ENCODE measurements at places on chromosomes 7 and 10.
A peak's percentile ranks its signal among the peaks of the same experiment; 100 is the strongest.

DNA sequence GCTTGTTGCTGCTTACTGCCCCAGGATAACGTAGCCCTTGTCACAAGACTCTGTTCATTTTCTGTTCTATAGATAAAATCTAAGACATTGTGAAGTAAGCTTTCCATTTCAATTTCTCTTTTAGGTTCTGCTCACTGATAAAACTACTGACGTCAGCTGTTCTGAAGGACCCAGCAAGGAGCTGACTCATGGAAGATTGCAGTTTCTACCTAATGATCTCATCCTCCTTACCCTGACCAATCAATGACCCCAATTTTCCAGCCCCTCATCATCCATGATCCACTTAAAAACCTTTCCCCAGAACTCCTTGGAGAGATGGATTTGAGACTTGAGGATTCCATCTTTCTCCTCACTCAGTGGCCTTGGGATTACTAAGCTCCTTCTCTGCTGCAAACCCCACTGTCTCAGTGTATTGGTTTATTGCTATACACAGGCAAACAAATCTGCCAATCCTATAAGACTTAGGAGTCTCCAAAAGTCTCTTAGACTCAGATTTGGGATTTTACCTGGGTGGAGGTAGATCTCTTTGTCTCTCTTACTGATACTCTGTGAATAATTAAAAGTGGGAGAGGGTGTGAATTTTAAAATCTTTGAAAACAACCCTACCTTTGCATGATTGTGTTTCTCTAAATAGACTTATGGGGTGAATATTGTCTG lies 109.2 kb upstream of the TRIM24 start:
- no peak for DNase-seq

DNA sequence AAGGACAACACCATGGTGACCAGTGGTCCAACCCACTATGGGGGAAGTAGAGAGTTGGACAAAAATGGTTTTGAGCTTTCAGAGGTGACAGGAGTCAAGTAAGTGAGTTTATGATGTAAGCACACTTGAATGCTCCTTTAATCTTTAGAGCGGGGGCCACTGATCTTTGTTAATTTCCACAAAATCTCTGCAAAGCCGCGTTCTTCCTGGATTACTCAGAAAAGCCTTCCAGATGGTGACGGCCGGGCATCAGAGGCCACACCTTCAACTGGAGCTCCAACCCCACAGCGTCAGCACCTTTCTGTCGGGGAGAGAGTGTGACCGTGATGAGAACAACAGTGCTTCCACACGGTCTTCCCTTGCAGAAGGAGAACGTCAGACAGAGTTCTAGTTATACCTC lies 35.2 kb upstream of the KLF6 start:
- no peak for DNase-seq

GRCh38 chr10:99303899-99304861 lies 25.0 kb upstream of the CNNM1 start:
- DNase-seq = no peak

GRCh38 chr7:65438598-65438997 lies 64.9 kb downstream of the ZNF92 start:
- DNase-seq = peak; percentile 37

GRCh38 chr10:120953897-120954296 lies 102.7 kb downstream of the WDR11 start:
- DNase-seq = no peak

GRCh38 chr10:10353326-10353868 lies 664.3 kb upstream of the CELF2 start:
- DNase-seq = no peak

GRCh38 chr10:69073026-69073425 lies 14.9 kb upstream of the SRGN start:
- no peak for DNase-seq

DNA sequence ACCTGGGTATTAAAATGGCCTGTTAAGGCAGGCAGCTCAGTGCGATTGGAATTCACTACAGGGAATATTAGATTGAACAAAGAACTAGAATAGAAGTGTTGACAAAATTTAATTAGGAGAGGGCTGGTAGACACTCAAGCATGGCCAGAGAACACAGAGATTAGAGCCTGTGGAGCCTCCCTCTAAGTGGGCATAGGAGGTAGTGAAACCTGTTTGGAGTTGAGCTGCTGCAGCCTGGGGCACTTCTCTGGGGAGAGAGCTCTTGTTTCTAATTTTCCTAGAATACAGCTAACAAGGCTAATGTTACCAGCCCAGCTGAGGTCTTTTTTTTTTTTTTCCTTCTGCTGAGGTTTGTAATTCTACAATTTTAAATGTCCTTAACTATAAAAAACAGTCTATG lies 46.4 kb downstream of the TMEM168 start:
- no peak for DNase-seq

DNA sequence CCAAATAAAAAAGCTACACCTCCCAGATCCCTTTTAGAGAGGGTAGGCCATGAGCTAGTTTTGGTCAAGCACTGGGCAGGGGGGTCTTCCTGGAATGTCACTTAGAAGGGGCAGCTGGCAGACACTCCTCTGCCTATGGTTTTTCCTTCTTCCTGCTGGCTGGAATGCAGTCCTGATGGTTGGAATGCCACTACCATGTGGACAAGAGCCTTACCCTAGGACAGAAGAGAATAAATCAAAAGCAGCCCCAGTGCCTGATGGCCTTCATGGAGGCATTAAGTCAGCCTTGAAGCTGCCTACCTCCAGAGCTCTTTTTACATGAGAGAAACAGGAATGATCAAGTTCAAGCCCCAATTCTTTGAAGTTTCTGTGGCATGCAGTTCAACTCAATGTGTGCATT lies 43.5 kb upstream of the SORBS1 start:
- DNase-seq = no peak

GRCh38 chr10:100934084-100934659 lies 21.4 kb downstream of the SLF2 start:
- DNase-seq = no peak

GRCh38 chr10:48446785-48447184 lies 140.3 kb downstream of the MAPK8 start:
- DNase-seq = no peak

GRCh38 chr7:17362439-17363105 lies 64.1 kb downstream of the AHR start:
- DNase-seq = no peak

- DNase-seq = no peak
Observed at GRCh38 chr10:96352582-96352981, 6.2 kb downstream of the OPALIN start.

DNA sequence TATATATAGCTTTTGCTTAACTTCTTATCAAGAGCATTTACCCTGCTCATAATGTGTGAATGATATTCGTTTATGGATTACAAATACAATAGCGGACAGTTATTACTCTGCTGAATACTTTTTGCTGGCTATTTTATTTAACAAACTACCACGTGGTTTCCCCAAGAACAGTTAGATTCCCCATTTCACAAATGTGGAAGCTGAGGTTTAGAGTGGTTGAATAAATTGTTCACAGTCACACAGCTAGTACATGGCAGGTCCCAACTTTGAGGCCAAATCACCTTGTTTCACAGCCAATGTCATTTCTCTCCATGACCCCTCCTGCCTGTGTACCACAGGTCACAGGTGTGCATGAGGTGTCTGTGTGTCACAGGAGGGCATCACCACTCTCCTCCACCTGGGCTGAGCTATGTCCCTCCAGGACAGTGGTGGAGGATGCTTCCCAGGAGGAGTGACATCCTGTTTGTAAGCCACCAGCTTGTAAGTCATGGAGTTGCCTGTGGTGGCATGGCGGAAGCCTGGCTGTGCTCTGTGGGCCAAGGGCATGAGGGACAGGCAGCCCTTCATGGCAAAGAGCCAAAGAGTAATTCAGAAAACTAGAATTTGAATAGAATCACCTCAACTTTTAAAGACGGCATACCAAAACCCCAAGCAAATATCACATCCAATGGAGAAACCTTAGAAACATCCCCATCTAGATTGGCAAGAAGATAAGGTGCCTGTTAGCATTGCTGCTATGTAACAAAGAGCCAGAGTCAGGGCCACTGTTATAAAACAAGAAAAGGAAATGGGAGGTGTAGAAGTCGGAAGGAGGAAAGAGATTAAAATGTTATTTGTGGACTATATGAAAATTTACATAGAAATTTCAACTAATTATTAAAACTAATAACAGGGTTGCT lies 51.9 kb downstream of the AOC1 start:
- DNase-seq = no peak

DNA sequence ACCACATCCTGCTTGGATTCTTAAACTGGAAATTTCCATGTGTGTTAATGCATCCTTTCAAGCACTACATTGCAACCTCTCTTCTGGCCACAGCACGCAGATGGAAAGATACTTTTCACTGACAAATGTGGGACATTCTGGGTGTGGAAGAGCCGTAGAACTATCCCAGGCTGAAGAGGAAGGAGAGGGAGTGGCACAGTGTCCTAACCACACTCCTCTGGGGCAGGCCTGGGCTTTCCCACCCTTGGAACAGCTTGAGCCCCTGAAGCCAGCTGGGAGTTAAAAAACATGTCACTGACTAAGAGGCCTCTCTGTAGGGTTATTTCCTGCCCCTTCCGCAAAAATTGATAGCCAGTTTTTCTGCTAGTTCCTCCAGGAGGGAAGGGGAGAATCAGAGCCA lies 34.0 kb upstream of the DNMBP start:
- DNase-seq = no peak

GRCh38 chr10:43201545-43202131 lies 63.4 kb downstream of the CSGALNACT2 start:
- no peak for DNase-seq

GRCh38 chr7:130127821-130128317 lies 57.5 kb downstream of the KLHDC10 start:
- DNase-seq = no peak

DNA sequence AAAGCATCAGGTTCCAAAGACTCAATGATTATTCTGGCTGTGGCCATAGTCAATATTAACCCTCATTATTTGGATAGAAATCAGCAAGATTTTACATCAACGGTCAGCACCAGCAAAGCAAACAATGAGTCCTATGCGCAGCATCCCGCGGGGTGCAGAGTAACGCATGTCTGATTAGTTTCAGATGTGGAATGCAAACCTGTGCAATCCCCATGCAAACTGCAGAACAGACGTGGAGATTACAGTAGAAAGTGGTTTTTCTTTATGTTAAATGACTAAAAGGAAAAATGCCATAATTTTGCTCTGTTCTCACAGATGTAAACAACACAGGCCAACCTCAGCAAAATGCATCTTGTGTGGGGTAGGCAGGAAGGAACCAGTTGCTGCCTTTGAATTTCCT lies 258.1 kb upstream of the GRB10 start:
- no peak for DNase-seq

DNA sequence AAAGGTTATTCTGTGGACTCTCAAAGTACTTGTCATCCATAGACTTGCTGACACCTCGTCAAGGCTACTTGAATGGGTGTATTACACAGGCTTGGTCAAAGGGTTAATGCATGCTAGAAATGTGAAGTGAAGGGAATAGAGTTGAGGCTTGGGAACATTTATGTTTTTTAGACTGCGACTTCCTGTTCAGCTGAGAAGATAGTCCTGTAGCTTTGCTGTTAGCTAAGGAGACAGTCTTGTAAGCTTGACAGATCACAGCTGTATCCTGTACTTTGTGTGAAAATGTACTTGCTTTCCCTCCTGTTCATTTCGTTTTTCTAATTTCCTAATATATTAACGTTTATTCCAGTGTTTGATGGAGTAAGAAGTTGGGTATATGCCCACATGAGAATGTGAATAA lies 52.1 kb downstream of the ADD3 start:
- DNase-seq = no peak

- DNase-seq = no peak
Observed at GRCh38 chr7:129225931-129226572, 1.2 kb downstream of the AHCYL2 start.

DNA sequence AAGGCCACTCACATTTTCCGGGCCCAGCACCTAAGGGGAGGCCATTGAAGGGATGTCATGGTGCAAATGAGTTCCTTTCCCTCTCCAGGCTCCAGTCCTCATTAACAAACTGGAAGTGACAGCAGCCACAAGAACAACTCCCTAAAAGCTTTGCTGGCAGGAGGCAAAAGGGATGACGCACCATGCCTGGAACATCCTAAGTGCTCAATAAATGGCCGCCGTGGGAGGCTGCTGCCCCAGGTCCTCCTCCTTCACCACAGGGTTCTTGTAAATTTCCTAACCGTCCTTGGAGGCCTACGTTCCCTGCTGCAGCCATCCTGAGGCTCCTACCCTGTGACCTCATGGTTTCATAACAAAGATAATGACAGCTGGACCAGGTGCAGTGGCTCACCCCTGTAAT lies 41.3 kb upstream of the CAMK1D start:
- DNase-seq = no peak

DNA sequence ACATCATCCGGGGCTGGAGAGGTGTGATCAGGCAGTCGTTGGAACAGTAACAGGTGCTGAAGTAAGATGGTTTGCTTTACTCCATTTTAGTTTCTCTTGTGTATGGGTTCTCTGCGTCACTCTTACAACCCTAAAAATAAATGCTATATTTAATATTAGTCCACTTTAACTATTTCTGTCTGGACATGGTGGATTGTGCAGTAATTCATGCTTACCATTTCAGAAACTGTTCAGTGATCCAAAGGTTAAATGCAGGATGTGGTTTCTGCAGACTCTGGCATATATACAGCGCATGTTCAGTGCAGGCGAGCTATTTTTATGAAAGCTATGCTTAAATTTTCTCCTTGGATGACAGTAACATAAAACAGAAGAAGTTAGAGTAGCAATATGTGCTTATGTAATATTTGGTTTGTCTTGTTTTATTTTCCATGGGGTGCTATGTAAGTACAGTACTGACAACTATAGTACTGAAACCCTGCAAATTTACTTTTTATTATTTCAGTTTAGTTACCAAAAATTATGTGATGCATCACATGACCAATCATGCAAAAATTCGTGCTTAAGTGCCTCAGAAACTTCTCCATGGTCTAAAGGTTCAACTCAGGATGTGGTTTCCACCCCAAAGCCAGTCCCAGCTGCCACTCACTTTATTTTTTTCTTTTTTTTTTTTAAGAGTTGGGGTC lies 46.6 kb upstream of the GRID1 start:
- no peak for DNase-seq

DNA sequence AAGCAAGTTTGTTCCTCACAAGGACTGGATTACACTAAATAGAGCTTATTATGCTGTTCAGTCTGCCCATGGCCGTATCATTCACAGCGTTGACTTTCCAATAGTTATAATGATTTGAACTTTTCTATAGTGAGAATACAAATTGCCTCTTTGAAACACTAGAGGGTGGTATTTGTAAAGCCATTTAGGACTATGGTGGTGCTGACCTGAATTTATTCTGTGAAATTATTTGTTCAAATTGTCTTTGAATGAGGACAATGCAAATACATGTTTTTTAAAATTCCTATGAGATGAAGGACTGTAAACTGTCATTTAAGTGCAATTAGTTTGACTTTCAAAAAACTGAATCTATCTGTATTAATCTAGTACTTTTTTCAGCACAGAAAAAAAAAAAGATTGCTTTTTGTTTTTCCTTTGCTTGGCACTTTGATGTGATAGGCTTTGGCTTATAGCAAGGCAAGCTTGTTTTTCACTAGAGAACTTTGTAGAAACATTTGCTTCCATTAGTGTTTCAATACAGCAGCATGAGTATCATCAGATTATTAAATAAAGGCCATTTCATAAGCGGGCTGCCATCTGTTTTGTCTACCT lies 122.7 kb upstream of the TMEM229A start:
- peak; percentile 16 for DNase-seq

DNA sequence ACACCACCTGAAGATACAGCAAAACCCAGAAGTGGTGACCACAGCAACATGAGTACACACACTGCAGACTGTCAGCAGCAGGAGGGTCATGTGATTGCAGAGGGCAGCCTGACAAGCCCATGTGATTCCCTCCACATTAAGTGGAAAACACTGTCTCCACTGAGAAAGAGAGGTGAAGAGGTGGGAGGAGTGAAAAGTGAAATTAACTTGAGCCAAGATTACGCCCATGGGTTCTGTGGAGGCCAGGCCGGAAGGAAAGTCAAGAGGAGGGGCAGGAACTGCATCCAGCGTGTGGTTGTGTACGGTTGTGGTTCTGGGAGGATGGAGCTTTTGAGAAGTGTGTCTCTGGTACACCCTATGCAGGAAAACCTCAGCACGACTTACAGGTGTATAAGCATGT lies 138.5 kb downstream of the PLXNA4 start:
- DNase-seq = no peak
